Natural killer cell (primary cell): ENCODE measurements at places on chromosomes 11 and 22. TPM values are rescaled to one million over a fixed set of nuclear protein-coding genes. Genes with fewer than 3 reads are reported as not detected.

TRIM48 gene
- not detected for total RNA-seq

BDNF gene
- not detected for total RNA-seq

POLR3H gene
- total RNA-seq, result 18.8 TPM

NPAS4 gene
- not detected for total RNA-seq

TNNT3 gene
- total RNA-seq, result 27.9 TPM

RTL10 gene
- total RNA-seq, result 11.7 TPM

GLYATL1 gene
- not detected for total RNA-seq

FAM180B gene
- not detected for total RNA-seq

NAT10 gene
- 53.6 TPM for total RNA-seq

OR10A2 gene
- total RNA-seq, result not detected

PAK1 gene
- 18.8 TPM for total RNA-seq

C11orf91 gene
- not detected for total RNA-seq

RRM1 gene
- total RNA-seq, result 37.6 TPM

SAA4 gene
- 0.54 TPM for total RNA-seq

USP28 gene
- 160 TPM for total RNA-seq
